Muscle of arm (tissue), 14 donors: ENCODE measurements at places on chromosomes 4 and X. TPM values are rescaled to one million over a fixed set of nuclear protein-coding genes. Genes with fewer than 3 reads are reported as not detected.

- DNase-seq: no peak
These were observed 7.4 kb downstream of the PLCXD1 start for GRCh38 chrX:288561-288991.

DNA sequence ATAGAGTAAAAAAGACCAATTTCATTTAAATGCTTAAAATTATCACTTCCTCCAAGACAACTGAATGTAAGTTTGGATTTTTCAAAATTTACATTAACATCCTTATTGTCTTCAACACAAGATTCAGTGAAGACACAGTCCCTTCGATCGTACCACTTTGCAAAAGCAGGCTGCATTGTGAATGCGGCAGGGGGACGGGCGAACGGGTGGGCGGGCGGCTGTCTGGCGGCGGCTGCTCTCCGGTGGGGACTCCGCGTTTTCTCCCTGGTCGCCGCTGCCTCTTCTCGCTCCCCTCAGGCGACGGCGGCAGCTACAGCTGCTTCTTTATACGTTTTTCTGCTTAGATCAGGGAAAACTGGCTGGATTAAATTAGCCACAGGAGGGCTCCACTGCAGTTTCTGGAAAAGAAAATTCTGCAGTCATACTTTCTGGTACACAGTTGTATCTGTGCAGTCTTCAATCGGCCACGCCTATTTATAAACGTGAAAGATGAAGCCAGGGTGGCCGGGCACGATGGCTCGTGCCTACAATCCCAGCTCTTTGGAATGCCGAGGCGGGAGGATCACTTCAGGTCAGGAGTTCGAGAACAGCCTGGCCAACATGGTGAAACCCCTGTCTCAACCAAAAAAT lies 33.9 kb upstream of the HPF1 start:
- DNase-seq: peak; percentile 49

DNA sequence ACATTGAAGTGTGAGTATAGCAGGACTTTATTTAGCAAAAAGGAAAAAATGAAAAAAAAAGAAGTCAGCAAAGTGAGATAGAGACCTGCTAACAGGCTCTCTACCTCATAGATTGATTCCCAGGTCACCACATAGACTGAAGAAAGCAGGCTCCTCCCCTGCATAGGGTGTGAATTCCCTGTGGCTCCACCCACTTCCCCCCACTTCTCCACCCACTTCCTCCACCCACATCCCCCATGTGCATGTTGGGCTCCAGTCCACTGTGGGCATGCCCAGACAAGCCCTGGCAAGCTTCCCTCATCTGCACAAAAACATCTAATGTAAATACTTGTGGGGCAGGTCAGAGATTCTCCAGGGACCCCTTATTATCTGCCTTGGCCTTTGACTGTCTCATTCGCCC lies 97.8 kb downstream of the TMEM47 start:
- no peak for DNase-seq

- DNase-seq: no peak
These were observed 35.8 kb upstream of the TNIP3 start for GRCh38 chr4:121199742-121200561.

The DMP1 gene
- not detected for polyA plus RNA-seq

The SORBS2 gene
- polyA plus RNA-seq: 34.8 TPM

- no peak for DNase-seq
These were observed 30.9 kb downstream of the FAM9C start for GRCh38 chrX:13013363-13014110.

The BEND4 gene
- polyA plus RNA-seq: not detected

The SSX5 gene
- polyA plus RNA-seq: not detected

- DNase-seq: no peak
These were observed 305.5 kb downstream of the RAB28 start for GRCh38 chr4:13178621-13179020.

DNA sequence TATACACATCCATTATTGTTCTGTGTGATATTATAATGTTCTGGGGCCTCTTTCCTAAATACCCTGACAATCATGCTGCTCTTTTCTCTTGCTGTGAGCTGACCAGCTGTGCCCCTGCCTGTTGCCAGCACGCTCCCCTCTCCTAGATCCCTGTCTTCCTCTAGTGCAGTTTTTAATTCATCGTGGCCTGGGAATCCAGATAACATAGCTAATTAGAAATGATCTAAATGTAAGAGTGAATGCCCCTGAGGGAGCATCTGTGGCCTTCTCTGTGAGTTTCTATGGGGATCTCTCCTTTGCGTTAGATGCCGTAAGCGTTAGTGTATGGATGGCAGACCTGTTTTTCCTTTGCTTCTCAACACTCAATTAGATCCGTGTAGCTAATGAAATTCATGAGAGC lies 434.3 kb downstream of the SPRY1 start:
- no peak for DNase-seq

The TEX13B gene
- polyA plus RNA-seq: not detected

The FAAH2 gene
- polyA plus RNA-seq: 0.85 TPM

DNA sequence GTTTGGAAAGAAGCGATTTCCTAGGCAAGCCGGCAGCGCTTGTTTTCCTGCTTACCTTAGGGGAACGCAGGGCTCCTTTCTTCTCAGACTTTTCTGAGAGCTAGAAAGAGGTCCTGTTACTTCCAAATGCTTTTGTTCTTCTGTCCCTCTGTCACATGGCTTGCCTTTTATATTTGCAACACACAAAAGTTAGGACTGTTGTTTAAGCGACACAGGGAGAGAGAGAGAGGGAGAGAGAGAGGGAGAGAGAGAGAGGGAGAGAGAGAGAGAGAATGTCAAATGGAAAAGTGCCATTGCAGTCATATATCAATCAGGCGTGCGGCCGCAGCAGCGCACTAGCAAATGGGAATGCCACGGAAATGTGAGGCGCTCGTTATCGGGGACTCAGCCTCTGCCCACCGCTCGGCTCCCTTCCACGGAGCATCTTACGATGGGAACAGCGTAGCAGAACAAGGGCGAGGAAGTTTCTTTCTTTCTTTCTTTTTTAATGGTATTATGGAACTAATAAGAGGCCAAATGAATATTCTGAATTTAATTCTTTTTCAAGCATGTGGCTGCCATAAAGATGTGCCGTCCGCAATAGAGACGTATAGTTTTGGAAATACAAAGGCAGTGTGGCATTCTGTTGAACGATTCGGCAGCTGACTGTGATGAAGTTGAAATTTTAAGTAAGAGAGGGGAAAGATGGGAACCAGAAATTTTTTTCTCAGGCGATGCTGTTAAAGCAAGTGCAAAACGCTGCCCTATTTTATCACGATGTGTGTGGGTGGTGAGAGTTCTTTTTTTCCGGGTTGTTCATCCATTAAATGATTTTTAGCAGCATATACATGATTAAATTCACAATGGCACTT lies at the start of gene NDP:
NDP (minus strand) TSS at position 142 of the 851 bp plus-strand sequence. CDS start 14,745 bp downstream, outside the sequence.
- DNase-seq: peak; percentile 7

The WAS gene
- not detected for polyA plus RNA-seq

The LDB2 gene
- 59.6 TPM for polyA plus RNA-seq

The TBC1D9 gene
- polyA plus RNA-seq: 17.9 TPM

The CNKSR2 gene
- 4.0 TPM for polyA plus RNA-seq

The F8A2 gene
- polyA plus RNA-seq: not detected

GRCh38 chr4:185865901-185866328 lies 53.9 kb upstream of the SORBS2 start:
- DNase-seq: no peak

- DNase-seq: no peak
These were observed 191.8 kb upstream of the PSAPL1 start for GRCh38 chr4:7626531-7626930.

DNA sequence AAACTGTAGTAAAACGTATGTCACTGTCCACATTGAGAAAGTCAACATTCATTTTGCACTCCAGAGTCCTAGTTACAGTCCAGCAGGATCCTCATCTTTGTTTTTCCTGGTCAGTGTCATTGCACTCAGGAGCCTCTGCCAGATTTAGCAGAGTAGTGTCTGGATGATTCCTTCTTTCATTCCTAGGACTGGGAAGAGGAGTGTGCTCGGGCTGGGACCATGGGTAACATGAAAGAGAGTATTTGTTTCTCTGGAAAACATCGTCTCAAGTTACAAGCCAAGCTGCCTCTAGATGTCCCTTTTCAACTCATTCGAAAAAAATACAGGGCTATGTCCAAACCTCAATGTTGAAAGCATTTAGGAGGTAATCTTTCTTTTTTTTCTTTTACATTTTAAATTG lies 69.9 kb upstream of the TNIP3 start:
- no peak for DNase-seq

- DNase-seq: no peak
These were observed 62.4 kb downstream of the ATXN3L start for GRCh38 chrX:13257223-13258051.

The ANXA10 gene
- not detected for polyA plus RNA-seq

The USP17L29 gene
- not detected for polyA plus RNA-seq

- DNase-seq: no peak
These were observed 9.6 kb upstream of the MRPL1 start for GRCh38 chr4:77852892-77853495.

- no peak for DNase-seq
These were observed 15.8 kb upstream of the UBE2K start for GRCh38 chr4:39682138-39682537.

The SMIM20 gene
- polyA plus RNA-seq: 29.0 TPM

GRCh38 chr4:11484531-11484930 lies 55.8 kb upstream of the HS3ST1 start:
- no peak for DNase-seq

- DNase-seq: peak; percentile 70
These were observed 3.1 kb downstream of the PDGFC start for GRCh38 chr4:156968479-156968984.

- DNase-seq: peak; percentile 20
These were observed 2616.0 kb downstream of the ARAP2 start for GRCh38 chr4:33628296-33628695.

GRCh38 chr4:184231573-184231972 lies 13.9 kb upstream of the ENPP6 start:
- DNase-seq: no peak

DNA sequence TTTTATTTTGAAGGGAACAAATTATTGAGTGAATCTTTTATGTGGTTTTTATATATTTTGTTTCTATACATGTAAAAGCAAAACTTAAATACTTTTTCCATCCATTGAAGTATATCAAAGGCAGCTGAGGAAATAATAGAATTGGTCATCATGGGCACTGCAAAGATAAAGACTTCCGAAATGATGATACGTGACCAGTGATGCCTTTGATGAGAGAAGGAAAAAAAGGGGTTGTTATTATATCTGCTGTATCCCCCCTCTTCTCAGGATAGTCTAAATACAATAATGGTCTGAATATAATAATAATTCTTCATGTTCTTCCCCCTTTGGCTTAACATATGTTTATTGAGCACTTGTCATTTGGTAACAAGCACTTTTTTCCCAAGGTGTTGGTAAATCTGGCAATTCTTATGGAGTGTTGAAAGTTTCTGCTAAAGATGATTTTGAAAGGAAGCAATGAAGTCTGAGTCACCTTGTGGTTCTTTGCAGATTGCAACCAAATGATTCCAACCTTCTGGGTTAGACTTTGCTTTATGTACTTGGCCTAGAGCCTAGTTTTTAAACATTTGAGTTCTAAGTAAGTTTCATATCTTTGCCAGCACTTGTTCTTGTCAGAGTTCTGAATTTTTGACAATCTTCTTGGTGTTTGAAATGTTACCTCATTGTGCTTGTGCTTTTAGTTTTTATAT lies 60.8 kb downstream of the USP9X start:
- no peak for DNase-seq

- DNase-seq: no peak
These were observed 33.1 kb downstream of the GAK start for GRCh38 chr4:898869-899555.

- peak; percentile 83 for DNase-seq
These were observed 155.8 kb downstream of the PPP3CA start for GRCh38 chr4:101191302-101192098.

GRCh38 chr4:159366966-159367780 lies 264.3 kb downstream of the RAPGEF2 start:
- no peak for DNase-seq

The PPA2 gene
- 44.1 TPM for polyA plus RNA-seq

DNA sequence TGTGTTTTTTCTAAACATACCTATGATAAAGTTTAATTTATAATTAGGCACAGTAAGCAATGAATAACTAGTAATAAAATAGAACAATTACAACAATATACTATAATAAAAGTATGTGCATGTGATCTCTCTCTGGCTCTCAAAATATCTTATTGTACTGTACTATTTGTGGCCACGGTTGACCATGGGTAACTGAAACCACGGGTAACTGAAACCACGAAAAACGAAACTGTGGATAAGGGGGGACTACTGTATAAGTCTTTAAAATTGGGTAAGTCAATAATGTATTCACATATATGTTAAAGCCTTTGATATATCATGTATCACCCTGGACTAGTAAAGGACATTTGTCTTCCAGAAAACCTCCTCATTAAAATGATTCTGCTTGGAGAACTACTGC lies 20.0 kb downstream of the TMEM154 start:
- no peak for DNase-seq

GRCh38 chr4:109495514-109495913 lies 61.9 kb downstream of the SEC24B start:
- no peak for DNase-seq

- DNase-seq: no peak
These were observed 394.6 kb downstream of the SPOCK3 start for GRCh38 chr4:166839615-166840251.

The OPN1LW gene
- polyA plus RNA-seq: not detected

The GASK1B gene
- 72.5 TPM for polyA plus RNA-seq

DNA sequence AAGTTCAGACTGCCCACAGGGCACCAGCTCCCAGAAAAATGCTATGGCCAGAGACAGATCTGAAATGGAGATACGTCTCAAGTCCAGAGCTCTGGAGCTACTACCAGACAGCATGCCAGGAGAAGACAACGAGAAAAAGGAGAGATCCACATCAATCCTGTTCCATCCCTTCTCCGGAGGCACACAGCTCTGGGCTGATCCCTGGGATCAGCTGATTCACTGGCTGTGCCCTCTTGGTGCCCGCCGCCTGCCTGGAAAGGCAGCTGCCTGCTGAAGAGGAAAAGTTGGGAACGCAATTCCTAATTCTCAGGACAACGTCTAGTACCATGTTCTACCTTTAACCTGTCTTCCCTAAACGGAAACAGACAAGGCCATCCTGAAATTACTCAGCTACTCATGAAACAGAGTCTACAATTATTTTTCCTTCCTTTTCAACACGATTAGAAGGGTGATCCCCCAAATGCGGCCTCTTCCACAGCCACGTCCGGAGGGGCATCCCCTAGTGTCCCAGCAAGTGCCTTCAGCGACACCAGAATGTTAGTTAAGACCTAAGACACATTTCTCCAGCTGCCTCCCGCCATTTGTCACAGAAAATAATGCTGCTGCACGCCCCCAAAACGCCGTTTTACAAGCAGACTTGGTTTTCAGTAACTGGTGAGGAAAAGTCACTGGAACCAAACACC lies 2.4 kb downstream of the ZFYVE28 start:
- DNase-seq: no peak

The SYN1 gene
- polyA plus RNA-seq: 5.6 TPM

The HSFX2 gene
- polyA plus RNA-seq: 0.92 TPM

DNA sequence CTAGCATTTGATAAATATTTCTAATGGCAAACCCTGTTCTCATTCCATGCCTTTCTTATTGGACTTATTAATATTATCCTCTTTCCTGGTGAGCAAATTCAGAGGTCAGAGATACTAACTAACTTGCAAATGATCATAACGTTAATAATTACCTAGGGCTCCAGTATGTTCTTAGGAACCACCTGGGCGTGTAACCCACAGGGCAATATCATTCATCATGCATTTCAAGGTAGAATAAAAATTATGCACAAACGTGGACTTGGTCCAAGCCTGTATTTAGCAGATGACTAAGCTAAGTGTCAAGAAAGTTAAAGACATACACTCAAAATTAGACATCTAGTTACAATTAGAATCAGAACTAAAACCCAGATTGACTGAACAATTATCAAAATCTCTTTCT lies 850.1 kb downstream of the TRIML1 start:
- DNase-seq: no peak

- no peak for DNase-seq
These were observed 119.0 kb upstream of the BMP3 start for GRCh38 chr4:80911458-80911857.
